A549 treated with dexamethasone at 1 μM for 4 hours (cell line): ENCODE measurements at places on chromosomes 4 and X. TPM values are rescaled to one million over a fixed set of nuclear protein-coding genes. Genes with fewer than 3 reads are reported as not detected.

Gene NWD2
- total RNA-seq = not detected in 5 replicates

Gene CPLX1
- total RNA-seq = 0.28 to 0.90 TPM (median 0.47 TPM) in 5 replicates

Gene PAGE1
- 0.23 to 0.43 TPM (median 0.36 TPM) in 3 of 5 replicates, not detected in the others for total RNA-seq

Gene FOXR2
- total RNA-seq = not detected in 5 replicates

Gene TECRL
- not detected in 5 replicates for total RNA-seq
